ENCODE measurements at places on chromosomes 6 and 20.

DNA sequence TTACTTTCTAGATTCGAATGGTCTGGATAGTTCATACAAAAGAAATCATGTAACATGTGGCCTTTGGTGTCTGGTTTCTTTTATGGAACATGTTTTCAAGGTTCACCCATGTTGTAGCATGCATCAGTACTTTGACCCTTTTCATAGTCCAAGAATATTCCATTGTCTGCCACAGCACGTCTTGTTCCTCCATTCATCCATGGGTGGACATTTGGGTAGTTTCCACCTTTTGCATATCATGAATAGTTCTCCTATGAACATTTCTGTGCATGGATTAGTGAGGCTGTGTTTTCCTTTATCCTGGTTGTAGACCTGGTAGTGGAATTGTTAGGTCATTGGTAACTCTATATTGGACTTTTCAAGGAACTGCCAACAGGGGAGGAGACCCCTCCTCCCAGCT lies 31.7 kb downstream of the GSTA3 start:
- no peak for DNase-seq

GRCh38 chr6:169172456-169172855 lies 81.2 kb downstream of the THBS2 start:
- no peak for DNase-seq

- no peak for DNase-seq
Measured at GRCh38 chr6:25297039-25297441, 17.9 kb downstream of the CARMIL1 start.

- no peak for DNase-seq
Measured at GRCh38 chr6:40249935-40250334, 315.7 kb upstream of the MOCS1 start.

DNA sequence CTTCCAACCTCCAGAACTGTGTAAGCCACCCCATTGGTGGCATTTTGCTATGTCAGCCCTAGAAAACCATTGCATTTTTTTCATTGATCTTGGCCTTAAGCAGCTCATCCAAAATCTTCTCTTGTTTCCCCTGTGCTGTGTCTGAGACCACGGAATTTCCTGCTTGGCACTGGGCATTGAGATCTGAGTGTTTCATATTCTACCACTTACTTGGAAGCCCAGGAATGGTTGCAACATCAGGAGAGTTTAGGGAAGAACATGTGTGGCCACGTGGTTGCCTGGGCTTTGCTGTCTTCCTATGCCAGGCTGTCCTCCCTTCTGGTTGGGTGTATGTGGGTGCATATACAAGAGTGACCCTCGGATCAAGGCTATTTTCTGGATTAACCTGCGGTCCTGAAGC lies 139.3 kb upstream of the PMEPA1 start:
- no peak for DNase-seq

- DNase-seq = no peak
Measured at GRCh38 chr6:167044696-167045095, 45.5 kb downstream of the CEP43 start.

DNA sequence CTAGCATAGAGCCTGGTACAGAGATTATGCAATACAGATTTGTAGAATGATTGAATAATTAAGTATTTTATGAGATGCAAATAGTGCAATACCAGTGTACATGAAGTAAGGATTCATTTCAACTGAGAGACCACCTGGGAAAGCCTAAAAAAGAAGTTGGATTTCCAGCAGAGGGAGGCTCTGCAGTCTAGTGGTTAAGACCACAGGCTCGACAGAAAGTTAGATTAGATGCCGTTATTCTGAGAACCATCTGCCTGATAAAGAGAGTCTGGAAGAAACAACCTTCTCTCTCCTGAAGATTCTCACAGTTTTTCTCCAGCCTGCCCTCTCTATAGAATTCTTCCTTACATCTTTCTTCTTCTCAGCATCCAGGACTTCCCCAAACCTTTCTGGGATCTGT lies 13.6 kb upstream of the TNFRSF21 start:
- no peak for DNase-seq

- no peak for DNase-seq
Measured at GRCh38 chr20:13397300-13397724, 176.2 kb downstream of the ISM1 start.

GRCh38 chr6:27495386-27496135 lies 22.7 kb upstream of the ZNF184 start:
- no peak for DNase-seq

DNA sequence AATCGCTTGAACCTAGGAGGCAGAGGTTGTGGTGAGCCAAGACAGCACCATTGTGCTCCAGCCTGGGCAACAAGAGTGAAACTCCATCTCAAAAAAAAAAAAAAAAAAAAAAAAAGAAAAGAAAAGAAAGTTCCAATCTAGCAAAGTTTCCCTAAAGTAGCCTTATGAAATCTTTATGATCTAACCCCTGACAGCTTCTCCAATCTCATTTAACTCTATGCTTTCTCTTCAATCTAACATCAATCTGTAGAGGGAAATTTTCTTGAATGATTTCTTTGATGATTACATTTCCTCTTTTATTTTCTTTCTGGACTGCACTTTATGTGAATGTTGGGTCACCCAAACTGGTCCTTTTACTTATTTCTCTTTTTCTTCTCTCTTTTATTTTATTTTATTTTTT lies 2.2 kb upstream of the SLC18B1 start:
- no peak for DNase-seq

GRCh38 chr6:139275279-139276055 lies 16.3 kb downstream of the TXLNB start:
- no peak for DNase-seq

DNA sequence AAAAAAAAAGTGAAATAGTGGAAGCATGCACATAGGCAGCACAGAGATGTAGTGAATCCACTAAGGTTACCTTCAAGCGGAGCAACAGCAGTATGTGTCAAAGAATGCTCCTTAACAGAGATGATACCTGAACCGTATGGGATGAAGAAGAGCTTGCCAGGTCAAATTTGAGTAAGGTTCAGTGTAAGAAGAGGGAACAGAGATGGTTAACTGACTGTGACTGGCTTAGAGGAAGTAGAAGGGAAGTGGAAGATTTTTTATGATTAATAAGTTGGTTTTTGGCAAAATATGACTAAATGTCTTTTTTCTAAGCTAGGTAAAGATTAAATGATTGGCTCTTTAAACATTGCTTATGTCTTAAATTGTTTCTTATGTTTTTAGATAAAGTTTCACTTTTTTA lies 52.6 kb upstream of the C20orf144 start:
- DNase-seq = no peak

GRCh38 chr6:84074988-84075781 lies 41.6 kb downstream of the MRAP2 start:
- DNase-seq = no peak

GRCh38 chr20:33812152-33812849 lies 1.2 kb downstream of the CHMP4B start:
- no peak for DNase-seq

- DNase-seq = no peak
Measured at GRCh38 chr20:32195581-32195980, 12.0 kb downstream of the PLAGL2 start.

- no peak for DNase-seq
Measured at GRCh38 chr6:142947714-142948480, 2.9 kb upstream of the HIVEP2 start.

DNA sequence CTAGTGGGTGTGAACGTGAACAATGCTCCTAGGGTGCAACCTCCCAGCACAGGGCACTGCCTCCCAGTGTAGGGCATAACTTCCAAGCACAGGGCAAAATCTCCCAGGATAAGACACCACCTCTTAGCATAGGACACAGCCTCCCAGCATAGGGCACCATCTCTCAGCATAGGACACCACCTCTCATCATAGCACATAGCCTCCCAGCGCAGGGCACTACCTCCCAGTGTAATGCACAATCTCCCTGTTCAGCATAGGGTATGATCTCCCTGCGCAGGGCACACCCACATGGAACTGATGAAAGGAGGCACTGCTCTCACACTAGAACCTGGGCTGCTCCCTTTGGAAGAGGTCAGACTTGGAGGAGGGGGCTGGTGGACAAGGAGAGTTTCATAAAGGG lies 21.3 kb upstream of the CST1 start:
- DNase-seq = no peak

GRCh38 chr6:36752886-36753506 lies 55.4 kb downstream of the RAB44 start:
- no peak for DNase-seq

DNA sequence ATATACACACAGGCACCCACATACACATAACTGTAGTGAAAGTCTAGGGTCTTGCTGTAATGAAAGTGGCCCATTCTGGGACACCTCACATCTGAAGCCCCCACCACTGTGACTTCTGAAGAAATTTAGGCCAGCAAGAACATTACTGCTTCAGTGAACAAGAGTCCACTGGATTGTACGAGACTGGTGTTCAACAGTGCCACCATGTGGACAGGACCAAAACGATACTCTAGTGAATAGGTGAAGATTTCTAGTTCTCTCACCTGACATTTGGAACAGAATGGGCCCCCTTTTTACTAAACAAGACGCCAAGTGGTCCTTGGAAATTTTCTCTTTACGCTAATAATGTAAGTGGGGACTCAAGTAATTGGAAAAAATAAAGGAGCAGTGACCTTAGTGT lies 156.9 kb downstream of the MAFB start:
- DNase-seq = no peak

All from activated CD8-positive, alpha-beta memory T cell treated with anti-CD3 and anti-CD28 coated beads for 1 hour (primary cell).